Neural cell (in vitro differentiated cells): ENCODE measurements at places on chromosomes 7 and 10. TPM values are rescaled to one million over a fixed set of nuclear protein-coding genes. Genes with fewer than 3 reads are reported as not detected.

The CCDC71L gene
- 37.2 and 38.3 TPM in 2 replicates for polyA plus RNA-seq

The CNOT4 gene
- 6.4 and 7.1 TPM in 2 replicates for polyA plus RNA-seq

The FOXI2 gene
- not detected in 2 replicates for polyA plus RNA-seq

The GATA3 gene
- not detected in 2 replicates for polyA plus RNA-seq

The GAD2 gene
- 192 and 200 TPM in 2 replicates for polyA plus RNA-seq

The HOXA4 gene
- not detected in 2 replicates for polyA plus RNA-seq

The PNLIPRP2 gene
- polyA plus RNA-seq: not detected in 2 replicates

The C10orf90 gene
- polyA plus RNA-seq: not detected in 2 replicates

The RASSF4 gene
- 10.2 and 12.4 TPM in 2 replicates for polyA plus RNA-seq

The KCP gene
- polyA plus RNA-seq: 0.31 and 0.54 TPM in 2 replicates

The SYCE1 gene
- polyA plus RNA-seq: not detected in 2 replicates

The PLEKHS1 gene
- polyA plus RNA-seq: not detected in 2 replicates

The TEX36 gene
- not detected in 2 replicates for polyA plus RNA-seq

The TWIST1 gene
- polyA plus RNA-seq: not detected in 2 replicates

The ASZ1 gene
- not detected in 2 replicates for polyA plus RNA-seq

The EEF1AKMT2 gene
- polyA plus RNA-seq: 47.4 and 63.7 TPM in 2 replicates

The ACTA2 gene
- polyA plus RNA-seq: 0.53 and 1.2 TPM in 2 replicates

The NKX1-2 gene
- polyA plus RNA-seq: 0.16 and 0.19 TPM in 2 replicates

The PDE6C gene
- not detected in 2 replicates for polyA plus RNA-seq

The OR2A12 gene
- polyA plus RNA-seq: not detected in 2 replicates

The BBS9 gene
- polyA plus RNA-seq: 8.4 and 9.8 TPM in 2 replicates

The BMPER gene
- 2.1 and 3.1 TPM in 2 replicates for polyA plus RNA-seq

The CACNB2 gene
- 14.3 and 16.4 TPM in 2 replicates for polyA plus RNA-seq

The FOXP2 gene
- 37.9 and 51.3 TPM in 2 replicates for polyA plus RNA-seq

The C10orf53 gene
- not detected in 2 replicates for polyA plus RNA-seq

The FAM25G gene
- not detected in 2 replicates for polyA plus RNA-seq

The GNGT1 gene
- not detected in 2 replicates for polyA plus RNA-seq

The HGF gene
- polyA plus RNA-seq: not detected in 2 replicates

The EGFR gene
- 0.02 and 0.22 TPM in 2 replicates for polyA plus RNA-seq

The MICU1 gene
- 78.3 and 86.0 TPM in 2 replicates for polyA plus RNA-seq

The HOXA2 gene
- polyA plus RNA-seq: not detected in 2 replicates
